ENCODE measurements at places on chromosomes 1 and 21. TPM values are rescaled to one million over a fixed set of nuclear protein-coding genes. Genes with fewer than 3 reads are reported as not detected.

DNA sequence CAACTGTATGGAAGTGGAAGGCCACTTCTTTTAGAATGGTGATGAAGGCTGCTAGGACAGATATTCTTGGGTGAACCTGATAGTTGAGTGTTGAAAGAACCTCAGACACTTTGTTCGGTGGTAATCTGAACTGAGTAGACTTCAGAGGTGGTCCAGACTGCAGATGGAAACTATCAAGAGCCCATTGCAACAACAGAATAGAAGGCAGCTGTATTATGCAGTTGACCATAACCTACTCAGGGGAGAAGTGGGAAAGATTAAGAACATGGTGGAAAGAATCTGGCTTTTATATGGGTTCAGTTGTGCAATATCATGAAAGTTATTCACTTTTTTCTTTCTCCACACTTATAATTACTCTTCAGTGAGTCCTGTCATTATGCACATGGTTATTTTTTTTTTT, 194.0 kb downstream of the KCNK2 start:
- peaks cover 2% of the 10 kb centered on the region for H3K27me3 ChIP-seq
- H3K4me3 ChIP-seq: no peak overlapping the region
- no peak overlapping the region for H3K27ac ChIP-seq
- DNase-seq: no peak
- H3K36me3 ChIP-seq: no peaks in the 10 kb centered on the region

TENT5C gene
- total RNA-seq: 3.1 TPM

PIGK gene
- 10.2 TPM for total RNA-seq

DNA sequence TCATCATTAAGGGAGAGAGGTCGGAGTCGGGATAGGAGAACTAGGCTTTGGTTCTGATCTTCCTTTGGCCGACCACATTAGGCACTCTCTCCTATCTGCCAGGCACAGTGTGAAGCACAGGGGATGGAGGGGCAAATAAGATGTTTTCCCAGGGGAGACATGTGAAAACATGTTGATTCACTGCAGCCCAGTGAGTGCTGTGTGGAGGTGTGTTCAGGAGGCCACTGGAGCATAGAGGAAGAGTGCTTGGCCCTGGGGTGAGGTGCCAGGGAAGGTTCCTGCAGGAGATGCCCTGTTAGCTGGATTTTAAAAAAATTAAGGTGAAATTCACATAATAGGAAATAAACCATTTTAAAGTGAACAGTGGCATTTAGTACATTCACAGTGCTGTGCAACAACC, 3.7 kb downstream of the VANGL2 start:
- DNase-seq: no peak
- H3K27me3 ChIP-seq: peaks cover 23% of the 10 kb centered on the region
- peaks cover 4% of the 10 kb centered on the region for H3K4me1 ChIP-seq
- no peaks in the 10 kb centered on the region for H3K36me3 ChIP-seq
- H3K4me3 ChIP-seq: no peak overlapping the region

- H3K36me3 ChIP-seq: peaks cover 34% of the 10 kb centered on the region
- no peaks in the 10 kb centered on the region for H3K4me1 ChIP-seq
- H3K4me3 ChIP-seq: no peak overlapping the region
- H3K27me3 ChIP-seq: no peaks in the 10 kb centered on the region
- DNase-seq: no peak
Observed at GRCh38 chr21:42839271-42840231, 39.8 kb downstream of the WDR4 start.

- no peak overlapping the region for H3K27ac ChIP-seq
- no peak for DNase-seq
- H3K4me1 ChIP-seq: no peaks in the 10 kb centered on the region
- H3K4me3 ChIP-seq: no peak overlapping the region
- H3K36me3 ChIP-seq: no peaks in the 10 kb centered on the region
- no peaks in the 10 kb centered on the region for H3K27me3 ChIP-seq
Observed at GRCh38 chr1:185610954-185611353, 123.2 kb upstream of the HMCN1 start.

DNA sequence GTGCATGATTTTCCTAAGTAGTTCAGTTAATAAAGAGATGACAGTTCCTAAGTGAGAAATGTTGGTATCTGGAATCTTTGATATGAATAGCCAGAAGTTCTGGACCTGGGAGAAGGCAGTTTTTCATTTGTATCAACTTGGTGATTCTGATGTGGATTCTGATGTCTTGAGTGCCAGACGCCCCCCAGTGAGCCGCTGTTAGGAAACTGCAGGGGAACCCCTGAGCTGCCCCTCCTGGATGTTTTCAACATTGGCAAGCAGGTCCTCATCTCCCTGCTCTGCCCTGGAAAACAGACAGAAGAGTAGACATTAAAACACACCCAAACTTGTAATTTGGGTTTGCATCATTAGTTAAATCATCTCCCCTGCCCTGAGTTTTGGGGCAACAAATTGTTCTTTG, 7.4 kb downstream of the ETS2 start:
- no peaks in the 10 kb centered on the region for H3K27me3 ChIP-seq
- H3K36me3 ChIP-seq: peaks cover 96% of the 10 kb centered on the region
- peak overlapping the region; percentile 69 for H3K27ac ChIP-seq
- DNase-seq: no peak
- peaks cover 34% of the 10 kb centered on the region for H3K4me1 ChIP-seq

DNA sequence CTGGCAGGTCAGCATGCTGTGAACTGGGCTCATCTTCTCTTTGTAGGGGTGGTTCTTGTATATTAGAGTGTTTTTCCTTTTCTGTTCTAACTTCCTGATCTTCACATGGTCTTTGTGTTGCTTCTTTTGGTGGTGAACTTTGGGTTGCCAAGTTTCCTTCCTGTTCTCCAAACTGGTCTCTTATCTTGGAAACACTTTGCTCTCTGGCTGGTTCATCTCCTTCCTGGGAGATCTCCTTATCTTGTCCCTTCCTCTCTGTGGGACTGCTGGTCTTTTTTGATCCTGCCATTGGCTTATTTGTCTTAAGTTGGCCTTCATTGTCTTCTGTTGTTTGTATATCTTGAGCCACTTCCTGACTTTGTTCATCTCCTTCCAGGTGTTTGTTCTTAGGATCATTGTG, 2.1 kb downstream of the TCHHL1 start:
- H3K27me3 ChIP-seq: peaks cover 11% of the 10 kb centered on the region
- no peaks in the 10 kb centered on the region for H3K36me3 ChIP-seq
- no peak for DNase-seq
- H3K27ac ChIP-seq: no peak overlapping the region
- no peaks in the 10 kb centered on the region for H3K4me1 ChIP-seq

DNAH14 gene
- 1.8 TPM for total RNA-seq

- H3K27ac ChIP-seq: peak overlapping the region; percentile 46
- DNase-seq: no peak
- H3K4me3 ChIP-seq: no peak overlapping the region
- no peaks in the 10 kb centered on the region for H3K27me3 ChIP-seq
- no peaks in the 10 kb centered on the region for H3K36me3 ChIP-seq
Observed at GRCh38 chr1:234957330-234958065, 171.1 kb downstream of the TOMM20 start.

TNFSF18 gene
- not detected for total RNA-seq

PRDM16 gene
- 1.2 TPM for total RNA-seq

Measured in psoas muscle (tissue), 8 donors.